Activated naive CD8-positive, alpha-beta T cell treated with anti-CD3 and anti-CD28 coated beads for 36 hours (primary cell): ENCODE measurements at places on chromosomes 4 and X. TPM values are rescaled to one million over a fixed set of nuclear protein-coding genes. Genes with fewer than 3 reads are reported as not detected.

Gene CFAP99
- total RNA-seq, result not detected

Gene OR13H1
- not detected for total RNA-seq

Gene CLDN2
- total RNA-seq, result not detected

Gene RHOXF2
- total RNA-seq, result not detected

Gene XPNPEP2
- 0.12 TPM for total RNA-seq

Gene MAP7D2
- total RNA-seq, result 0.70 TPM

Gene IQCM
- total RNA-seq, result not detected

Gene PABPC4L
- not detected for total RNA-seq

Gene FAM149A
- total RNA-seq, result 0.52 TPM

Gene GYPB
- not detected for total RNA-seq

Gene CLTRN
- total RNA-seq, result 0.52 TPM

Gene NPY5R
- total RNA-seq, result not detected

Gene NPY2R
- not detected for total RNA-seq

Gene MAGEA11
- not detected for total RNA-seq

Gene SPANXC
- not detected for total RNA-seq

Gene MTNR1A
- not detected for total RNA-seq

Gene TBC1D8B
- total RNA-seq, result 1.2 TPM

Gene GPR173
- total RNA-seq, result 0.56 TPM

Gene GUCY1B1
- total RNA-seq, result 0.20 TPM

Gene ASMTL
- total RNA-seq, result 29.4 TPM

Gene HGFAC
- total RNA-seq, result not detected

Gene PFKFB1
- 0.54 TPM for total RNA-seq

Gene C4orf51
- total RNA-seq, result not detected

Gene NSUN7
- 0.28 TPM for total RNA-seq

Gene ESX1
- total RNA-seq, result not detected

Gene ARHGEF38
- not detected for total RNA-seq

Gene PKD2
- total RNA-seq, result 5.2 TPM

Gene ERVMER34-1
- total RNA-seq, result 0.12 TPM

Gene GAGE12E
- not detected for total RNA-seq

Gene NDST4
- total RNA-seq, result not detected

Gene IL2
- 37.7 TPM for total RNA-seq

Gene P2RY4
- total RNA-seq, result 0.12 TPM

Gene HELT
- total RNA-seq, result not detected
